Activated CD4-positive, alpha-beta T cell treated with anti-CD3 and anti-CD28 coated beads for 1 hour (primary cell): ENCODE measurements at places on chromosomes 6 and 20.
A peak's percentile ranks its signal among the peaks of the same experiment; 100 is the strongest.

DNA sequence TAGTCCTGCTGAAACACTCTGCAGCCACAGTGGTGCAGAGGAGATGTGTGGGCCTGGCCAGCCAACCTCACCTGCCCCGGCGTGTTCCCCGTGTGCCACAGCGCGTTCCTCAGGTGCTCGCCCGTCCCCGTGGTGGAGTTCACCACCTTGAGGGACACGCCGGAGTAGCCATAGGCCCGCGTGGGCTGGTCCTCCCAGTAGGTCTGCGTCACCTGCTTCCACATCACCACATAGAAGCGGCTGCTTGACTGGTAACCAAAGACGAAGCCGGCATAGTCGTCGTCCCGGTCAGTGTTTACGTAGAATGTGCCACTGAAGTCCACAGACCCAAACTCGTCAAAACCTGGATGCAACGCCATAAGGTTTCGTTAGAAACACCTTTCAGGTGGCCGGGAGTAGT, 31.5 kb downstream of the THBS2 start:
- no peak for DNase-seq

- no peak for DNase-seq
These were observed 163.4 kb upstream of the HEY2 start for GRCh38 chr6:125586074-125586473.

- DNase-seq, result no peak
These were observed 372.5 kb downstream of the ZFAND3 start for GRCh38 chr6:38192011-38192410.

DNA sequence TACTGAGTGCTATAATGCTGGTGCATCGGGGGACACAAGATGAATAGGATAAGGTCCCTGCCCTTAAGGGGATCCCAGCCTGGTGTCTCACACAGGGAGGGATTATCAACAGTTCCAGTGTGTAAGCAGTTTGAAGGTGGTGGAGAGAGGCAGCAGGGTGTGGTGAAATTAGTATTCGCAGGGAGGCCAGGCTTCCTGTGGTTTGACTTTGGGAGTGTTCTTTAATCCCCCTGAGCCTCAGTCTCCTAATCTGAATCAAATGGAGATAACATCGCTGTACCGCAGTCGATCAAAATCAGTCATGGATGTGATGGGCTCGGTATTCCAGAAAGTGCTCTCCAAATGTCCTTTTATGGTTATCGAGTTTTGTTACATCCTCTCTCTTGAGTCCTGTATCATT, 288.1 kb upstream of the SUPT3H start:
- no peak for DNase-seq

DNA sequence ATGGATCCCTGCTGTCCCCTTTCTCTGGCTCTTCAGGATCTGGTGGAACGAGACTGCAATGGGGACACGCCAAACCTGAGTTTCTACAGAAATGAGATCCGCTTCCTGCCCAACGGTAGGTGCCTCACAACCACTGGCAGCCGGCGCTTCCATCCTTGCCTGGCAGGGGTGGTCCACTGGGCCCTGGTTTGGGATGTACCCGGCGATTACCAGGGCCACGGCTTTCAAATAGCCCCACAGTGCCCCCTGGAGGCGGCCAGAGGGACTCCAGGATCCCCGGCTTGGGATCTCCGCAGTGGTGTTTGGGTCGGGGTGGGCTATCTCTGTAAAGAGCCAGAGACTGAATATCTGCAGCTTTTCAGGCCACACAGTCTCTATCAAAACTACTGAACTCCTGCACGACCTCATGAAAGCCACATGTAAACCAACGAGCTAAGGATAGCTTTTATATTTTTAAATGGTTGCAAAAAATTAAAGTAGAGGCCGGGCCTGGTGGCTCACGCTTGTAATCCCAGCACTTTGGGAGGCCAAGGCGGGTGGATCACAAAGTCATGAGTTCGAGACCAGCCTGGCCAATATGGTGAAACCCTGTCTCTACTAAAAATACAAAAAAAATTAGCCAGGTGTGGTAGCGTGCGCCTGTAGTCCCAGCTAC, 3.7 kb downstream of the OGFR start:
- DNase-seq, result peak; percentile 62

DNA sequence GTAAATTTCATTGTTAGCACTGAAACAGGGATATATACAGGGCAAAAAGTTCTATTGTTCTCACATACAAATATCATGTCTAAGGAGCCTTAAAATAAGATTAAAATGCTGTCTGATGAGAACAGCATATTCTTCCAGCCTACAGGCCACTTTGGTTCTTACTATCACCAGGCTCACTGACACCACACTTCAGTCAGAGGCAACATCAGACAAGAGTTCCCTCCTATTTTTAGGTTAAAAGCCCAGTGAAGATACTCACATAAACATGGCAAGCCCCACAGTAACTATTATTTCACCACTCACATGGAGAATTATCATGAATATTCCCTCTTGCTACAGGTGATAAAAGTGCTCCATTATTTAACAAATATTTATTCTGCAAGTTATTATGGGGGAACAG, 175.8 kb downstream of the ISM1 start:
- no peak for DNase-seq

GRCh38 chr6:163337958-163338357, 76.6 kb upstream of the QKI start:
- no peak for DNase-seq

- DNase-seq, result no peak
These were observed 21.9 kb downstream of the ENTPD6 start for GRCh38 chr20:25217161-25218108.

DNA sequence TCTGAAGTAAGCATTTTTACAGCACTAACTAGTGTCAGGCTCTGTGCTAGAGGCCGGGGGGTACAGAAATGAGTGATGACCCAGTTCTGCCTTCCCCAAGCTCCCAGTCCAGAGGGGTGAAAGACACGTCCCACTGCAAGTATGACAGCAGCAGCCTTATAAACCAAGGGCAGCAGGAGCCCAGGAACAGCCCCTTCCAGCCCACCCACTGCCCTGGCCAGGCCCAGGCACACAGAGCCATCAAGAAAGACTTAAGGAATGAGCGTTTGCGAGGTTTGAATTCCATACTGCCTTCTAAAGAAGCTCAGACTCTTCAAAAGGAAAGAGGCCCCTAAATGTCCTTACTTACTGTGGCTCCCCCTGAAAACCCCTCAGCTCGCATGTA, 10.0 kb downstream of the TRERF1 start:
- DNase-seq, result no peak

DNA sequence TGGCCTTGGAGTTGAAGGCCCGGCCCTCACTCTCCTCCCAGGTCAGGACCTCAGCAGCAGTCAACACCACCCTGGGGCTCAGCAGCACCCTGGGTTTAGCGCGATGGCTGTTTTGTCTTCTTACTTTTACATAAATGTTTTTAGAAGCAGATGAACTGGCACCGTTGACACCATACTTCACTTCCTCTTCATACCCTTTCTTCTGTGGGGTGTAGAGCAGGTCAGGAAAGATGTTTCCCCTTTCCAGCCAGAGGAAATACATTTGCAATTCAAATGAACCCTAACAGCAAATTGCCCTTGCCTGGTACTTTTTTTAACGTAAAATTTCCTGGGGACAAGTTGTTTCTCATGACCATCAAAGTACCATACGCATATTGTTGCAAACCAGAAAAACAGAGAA, 54.7 kb upstream of the SNX9 start:
- DNase-seq, result no peak

GRCh38 chr20:49361862-49362660, 84.2 kb upstream of the ZNFX1 start:
- no peak for DNase-seq

GRCh38 chr20:17161673-17162481, 65.0 kb upstream of the PCSK2 start:
- no peak for DNase-seq

- no peak for DNase-seq
These were observed 13.9 kb downstream of the JARID2 start for GRCh38 chr6:15259766-15260098.

DNA sequence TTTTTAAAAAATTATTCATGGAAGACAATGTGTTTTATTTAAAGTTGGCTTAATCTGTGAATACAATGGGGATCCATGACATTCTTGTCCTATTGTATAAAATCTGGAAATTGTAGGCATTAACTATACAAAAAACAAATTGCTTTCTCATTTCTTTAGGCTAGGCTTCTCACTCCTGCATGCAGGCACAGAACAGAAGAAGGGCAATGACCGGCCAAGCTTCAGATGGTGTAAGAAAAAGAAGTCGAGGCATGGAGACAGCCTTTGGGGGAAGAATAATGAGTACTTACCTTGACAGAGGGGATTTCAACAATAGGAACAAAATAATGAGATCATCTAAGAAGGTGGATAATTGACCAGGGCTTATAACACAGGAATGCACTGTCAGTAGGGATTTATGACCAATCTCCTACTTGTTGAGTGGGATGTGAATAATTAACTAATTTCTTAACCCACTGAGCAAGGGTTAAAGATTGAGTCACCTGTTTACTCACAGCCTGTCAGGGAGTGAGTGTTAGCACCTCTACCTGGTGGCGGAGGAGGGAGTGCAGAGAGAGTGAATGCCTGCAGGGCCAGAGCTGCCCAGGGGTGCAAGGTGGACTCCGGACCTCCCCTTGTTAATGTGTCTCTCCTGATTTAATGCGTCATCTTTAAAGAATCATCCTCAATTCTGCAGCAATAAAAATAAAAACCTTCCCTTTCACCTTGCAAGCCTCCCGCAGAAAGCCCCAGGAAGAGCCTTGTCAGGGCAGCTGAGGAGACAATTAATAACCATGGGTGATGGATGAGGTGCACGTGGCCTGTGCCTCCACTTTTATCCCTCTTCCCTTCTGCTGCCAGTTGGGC, 3.9 kb downstream of the SLC22A2 start:
- no peak for DNase-seq

DNA sequence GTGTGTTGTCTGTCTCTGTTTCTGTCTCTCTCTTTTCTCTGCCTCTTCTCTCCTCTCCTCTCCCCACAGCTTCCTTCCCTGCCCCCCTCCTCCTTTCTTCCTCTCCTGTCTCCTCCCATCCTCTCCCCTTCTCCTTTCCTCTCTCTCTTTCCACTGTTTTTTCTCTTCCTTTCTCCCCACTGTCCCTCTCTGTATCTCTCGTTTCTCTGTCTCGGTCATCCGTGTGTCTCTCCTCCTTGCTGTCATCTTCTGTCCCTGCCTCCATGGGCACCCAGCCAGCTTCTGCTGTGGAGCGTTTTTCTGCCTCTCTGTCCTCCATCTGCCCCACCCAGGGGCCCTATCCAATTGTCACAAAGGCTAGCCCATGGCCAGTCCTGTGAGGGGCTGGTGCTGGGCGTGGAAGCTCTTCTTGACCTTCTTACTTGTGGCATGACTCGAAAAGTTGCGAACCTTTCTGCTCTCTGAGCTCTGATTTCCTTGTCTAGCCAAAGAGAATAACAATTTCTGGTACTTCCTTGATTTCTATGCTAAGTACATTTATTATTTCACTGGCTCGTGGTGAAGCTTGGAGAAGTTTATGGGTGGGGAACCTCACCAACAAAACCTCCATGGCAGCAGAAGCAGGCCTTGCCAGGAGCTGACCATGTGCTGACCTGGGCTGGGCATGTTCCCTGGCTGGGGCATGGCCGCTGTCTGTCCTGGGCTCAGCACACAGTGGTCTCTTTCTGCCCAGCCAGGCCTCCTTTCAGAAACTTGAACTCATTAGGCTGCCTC, 69.3 kb downstream of the CEBPB start:
- DNase-seq, result no peak

GRCh38 chr20:63356931-63357879, 3.9 kb downstream of the CHRNA4 start:
- DNase-seq, result no peak

DNA sequence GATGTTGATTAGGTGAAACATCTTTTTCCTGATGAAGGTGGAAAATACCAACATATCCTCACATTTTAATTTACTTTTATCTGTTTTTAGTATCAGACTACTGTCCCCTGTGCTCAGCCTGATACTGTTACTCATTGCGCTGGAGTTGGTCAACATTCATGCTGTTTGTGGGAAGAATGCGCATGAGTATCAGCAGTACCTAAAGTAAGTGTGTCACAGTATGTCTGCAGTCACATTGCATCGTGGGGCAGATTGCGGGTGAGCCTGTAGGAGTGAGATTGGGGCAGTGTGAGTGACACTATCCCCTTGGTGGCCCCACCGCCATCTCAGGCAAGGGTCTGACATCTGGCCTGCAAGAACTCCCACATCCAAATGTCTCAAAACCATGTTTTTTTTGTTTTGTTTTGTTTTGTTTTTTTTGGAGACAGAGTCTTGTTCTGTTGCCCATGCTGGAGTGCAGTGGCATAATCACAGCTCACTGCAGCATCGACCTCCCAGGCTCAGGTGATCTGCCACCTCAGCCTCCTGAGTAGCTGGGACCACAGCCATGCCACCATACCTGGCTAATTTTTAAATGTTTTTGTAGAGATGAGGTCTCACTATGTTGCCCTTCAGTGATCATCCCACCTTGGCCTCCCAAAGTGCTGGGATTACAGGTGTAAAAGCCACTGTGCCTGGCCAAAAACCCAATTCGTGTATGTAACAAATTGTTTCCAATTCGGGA, 27.8 kb downstream of the ERMARD start:
- no peak for DNase-seq

GRCh38 chr6:169388395-169389166, 134.9 kb upstream of the THBS2 start:
- no peak for DNase-seq

- DNase-seq, result no peak
These were observed 35.9 kb downstream of the BEND3 start for GRCh38 chr6:107079429-107079828.

DNA sequence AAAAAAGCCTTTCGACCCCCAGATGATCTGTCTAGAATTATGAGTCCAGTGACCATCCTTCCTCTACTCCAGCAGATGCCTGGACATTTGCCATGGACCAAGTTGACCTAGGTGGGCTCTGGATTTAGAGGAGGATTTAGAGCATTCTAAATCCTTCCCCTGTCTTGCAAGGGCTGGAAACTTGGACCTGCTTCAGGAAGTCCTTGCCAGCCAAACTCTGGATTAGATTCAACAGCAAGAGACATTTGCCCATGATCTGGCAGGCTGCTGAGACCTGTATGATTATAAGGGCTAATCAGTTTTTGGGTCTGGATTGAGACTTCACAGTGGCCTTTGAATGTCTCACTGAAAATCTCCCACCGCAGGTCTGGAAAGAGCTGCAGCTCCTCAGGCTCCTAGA, 13.1 kb upstream of the HDGFL1 start:
- DNase-seq, result no peak

GRCh38 chr6:157248264-157248663, 75.1 kb downstream of the TMEM242 start:
- no peak for DNase-seq

GRCh38 chr6:38099221-38099620, 279.7 kb downstream of the ZFAND3 start:
- no peak for DNase-seq
